ENCODE measurements at places on chromosomes 3 and 15. TPM values are rescaled to one million over a fixed set of nuclear protein-coding genes. Genes with fewer than 3 reads are reported as not detected.

Gene CPNE9
- total RNA-seq = under 0.01 TPM

Gene IQCF2
- not detected for total RNA-seq

Gene ARPIN
- total RNA-seq = 14.8 TPM

Gene GPR62
- 0.15 TPM for total RNA-seq

Gene HDC
- total RNA-seq = not detected

Gene STAC
- total RNA-seq = 4.3 TPM

All from bronchus fibroblast of lung (primary cell).